Femur (tissue), 1 donor: ENCODE measurements at places on chromosomes 1 and 21.

- no peak for DNase-seq
Observed at GRCh38 chr1:54122135-54122751, 30.6 kb downstream of the CDCP2 start.

GRCh38 chr1:232393010-232393409 lies 236.9 kb downstream of the SIPA1L2 start:
- DNase-seq: no peak

DNA sequence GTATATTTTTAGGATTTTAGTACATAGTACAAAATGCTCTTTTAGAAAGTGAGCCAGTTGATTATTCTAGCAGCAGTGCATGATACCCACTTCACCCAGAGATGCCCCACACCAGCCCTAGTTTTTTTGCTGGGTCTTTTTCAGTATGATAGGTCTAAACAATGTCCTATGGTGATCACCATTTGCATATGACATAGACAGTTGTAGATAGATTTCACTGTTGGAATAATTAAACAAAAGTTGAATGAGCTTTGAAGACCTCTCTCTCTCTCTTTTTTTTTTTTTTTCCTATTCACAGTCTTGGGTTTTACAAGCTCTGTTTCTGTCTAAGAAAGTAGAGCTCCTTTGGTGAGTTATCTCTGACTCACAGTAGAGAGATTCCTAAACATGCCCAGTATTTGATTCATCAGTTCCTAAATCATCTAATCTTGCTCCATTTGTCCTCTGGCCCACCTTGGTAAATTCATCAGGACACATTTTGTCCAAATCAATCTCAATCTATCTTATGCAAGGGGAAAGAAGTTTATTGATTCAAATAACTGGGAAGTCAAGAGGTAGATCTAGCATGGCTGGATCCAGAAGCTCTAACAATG lies 44.7 kb upstream of the VAV3 start:
- DNase-seq: no peak

DNA sequence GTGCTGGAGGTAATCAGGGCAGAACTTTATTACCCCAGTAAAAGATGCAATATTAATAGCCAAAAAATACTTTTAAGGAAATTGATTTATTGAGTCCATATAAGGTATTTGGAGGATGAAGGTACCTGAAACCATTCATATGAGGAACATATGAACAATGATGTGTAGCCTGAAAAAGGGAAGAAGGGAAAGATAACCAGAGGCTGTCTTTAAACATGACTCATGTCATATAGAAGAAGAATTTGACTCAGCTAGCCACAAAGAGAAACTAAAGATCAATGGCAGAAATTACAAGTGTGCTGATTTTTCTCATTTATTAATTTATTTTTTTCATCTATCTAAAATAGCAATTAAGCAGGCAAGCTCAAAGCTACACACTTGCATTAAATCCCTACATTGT lies 136.2 kb upstream of the DUSP10 start:
- no peak for DNase-seq

DNA sequence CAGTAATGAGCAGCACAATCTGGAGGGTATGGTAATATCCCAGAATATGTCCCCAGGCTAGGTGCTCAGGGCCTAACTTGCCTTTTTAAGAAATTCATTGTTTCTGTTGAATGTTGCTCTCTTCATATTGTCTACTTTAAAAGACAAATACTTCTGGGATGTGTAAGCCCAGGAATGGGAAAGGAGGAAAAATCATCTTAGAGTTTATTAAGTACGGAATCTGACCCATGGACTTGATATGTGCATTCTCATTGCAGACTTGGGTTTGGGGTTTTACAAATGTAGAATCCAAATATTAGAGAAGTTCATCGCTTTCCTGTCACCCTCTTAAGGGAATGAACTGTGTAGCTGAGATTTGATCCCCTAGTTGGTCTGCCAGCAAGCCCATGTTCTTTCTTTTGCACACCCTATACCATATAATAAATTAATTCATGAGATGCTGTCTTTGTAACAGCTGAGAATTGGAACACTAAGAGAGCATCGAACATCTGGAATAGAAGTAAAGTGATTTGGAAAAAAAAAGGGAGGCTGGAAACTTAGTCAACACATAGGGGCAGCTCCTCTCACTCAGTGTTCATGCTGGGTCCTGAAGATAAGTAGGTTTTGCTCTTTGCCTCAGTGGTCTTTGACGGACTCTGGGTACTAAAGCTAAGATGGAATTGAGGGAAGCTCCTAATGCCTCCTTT lies 235.8 kb upstream of the C1orf105 start:
- DNase-seq: peak; percentile 21

GRCh38 chr1:226732856-226733291 lies 6.2 kb downstream of the ITPKB start:
- DNase-seq: no peak

DNA sequence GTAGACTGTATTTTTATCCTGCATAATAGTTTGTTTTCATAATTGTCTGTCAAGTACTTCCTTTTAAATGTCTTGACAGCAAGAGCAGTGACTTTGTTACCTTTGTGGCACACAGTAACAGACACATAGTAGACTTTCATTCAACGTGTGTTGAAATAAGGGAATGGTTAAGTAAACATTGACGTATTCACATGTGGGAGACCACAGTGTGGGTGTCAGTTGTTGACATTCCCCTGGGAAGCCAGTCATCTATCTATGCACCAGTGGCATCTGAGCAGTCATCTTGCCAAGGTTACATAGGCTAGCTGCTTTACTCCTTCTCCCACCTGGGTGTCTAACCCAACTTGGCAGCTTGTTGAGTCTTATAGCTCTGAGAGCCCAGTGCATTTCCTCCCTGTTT lies 1.4 kb upstream of the NUP133 start:
- no peak for DNase-seq

DNA sequence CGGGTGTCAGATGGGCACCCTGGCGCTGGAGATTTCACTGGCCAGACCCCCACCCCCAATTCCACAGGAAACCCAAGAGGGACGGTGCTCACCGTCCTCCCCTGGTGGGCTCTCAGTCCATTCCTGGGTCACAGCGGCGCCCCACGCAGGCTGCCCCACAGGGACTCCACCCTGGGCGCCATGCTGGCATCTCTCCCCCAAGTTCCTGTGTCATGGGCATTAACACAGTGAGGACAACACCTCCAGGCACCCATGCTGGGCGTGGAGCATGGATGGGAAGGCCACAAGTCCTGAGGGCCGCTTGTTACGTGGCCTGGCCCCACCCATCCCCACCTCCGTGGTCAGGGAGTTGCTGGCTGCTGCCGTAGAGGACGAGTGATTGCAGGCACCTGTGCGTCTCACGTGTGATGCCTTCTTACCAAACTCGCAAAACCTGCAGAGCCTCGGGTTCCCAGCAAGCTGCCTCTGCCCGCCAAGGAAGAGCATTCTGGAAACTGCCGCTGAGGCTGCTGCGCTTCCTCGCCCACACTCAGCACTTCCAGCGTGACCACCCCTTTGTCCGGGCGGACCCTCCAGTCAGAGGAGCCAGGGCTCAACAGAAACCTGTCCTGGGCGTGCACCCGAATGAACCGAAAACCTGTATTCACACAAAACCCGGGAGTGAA lies 60.3 kb downstream of the SLX9 start:
- DNase-seq: peak; percentile 17

DNA sequence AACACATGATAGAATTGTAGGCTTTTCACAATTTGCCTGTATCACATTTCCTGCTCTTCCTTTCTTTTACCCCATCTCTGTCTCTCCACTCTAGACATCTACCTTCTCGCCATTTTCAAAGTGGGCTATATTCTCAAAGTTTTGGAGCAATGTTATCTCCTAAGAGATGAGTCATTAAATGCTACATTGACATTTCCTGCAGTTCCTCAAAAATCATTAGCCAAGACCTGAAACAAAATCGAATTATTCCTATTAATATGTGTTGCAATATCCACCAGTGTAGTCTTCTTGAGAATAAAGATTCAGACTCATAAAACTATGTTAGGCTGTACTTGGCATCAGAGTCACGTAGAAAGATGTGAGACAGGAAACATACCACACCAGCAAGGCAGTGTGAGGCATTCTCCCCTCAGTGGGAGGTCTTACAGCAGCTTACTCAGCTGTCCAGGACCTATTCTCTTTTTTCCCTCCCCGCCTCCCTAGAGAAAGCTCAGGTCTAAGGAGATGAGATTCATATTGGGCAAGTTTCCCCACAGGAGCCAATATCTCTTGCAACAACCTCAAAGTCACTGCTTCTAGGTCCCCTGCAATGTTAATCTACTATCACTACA lies 38.8 kb downstream of the FRRS1 start:
- no peak for DNase-seq

- no peak for DNase-seq
Observed at GRCh38 chr1:60575326-60575977, 501.9 kb upstream of the C1orf87 start.

- DNase-seq: no peak
Observed at GRCh38 chr1:35923791-35924221, 7.1 kb upstream of the AGO3 start.

DNA sequence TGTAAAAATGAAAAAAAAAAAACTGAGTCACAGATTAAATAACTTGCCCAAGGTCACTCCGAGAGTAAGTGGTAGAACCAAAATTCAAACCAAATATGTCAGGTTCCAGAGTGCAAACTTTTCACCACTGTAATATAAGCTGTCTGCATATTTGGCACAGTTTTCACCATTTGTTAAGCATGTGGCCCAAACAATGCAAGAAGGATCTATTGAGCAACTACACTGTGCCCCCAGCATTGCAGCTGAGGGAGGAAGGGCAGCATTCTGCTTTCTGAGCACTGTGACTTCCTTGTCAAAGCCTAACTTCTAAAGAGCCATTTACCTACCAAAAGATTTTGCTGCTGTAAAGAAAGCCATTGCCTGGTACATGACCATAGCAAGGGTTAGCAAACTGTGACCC lies 133.4 kb downstream of the SYT2 start:
- DNase-seq: no peak
